ENCODE measurements at places on chromosomes 3 and 15.

DNA sequence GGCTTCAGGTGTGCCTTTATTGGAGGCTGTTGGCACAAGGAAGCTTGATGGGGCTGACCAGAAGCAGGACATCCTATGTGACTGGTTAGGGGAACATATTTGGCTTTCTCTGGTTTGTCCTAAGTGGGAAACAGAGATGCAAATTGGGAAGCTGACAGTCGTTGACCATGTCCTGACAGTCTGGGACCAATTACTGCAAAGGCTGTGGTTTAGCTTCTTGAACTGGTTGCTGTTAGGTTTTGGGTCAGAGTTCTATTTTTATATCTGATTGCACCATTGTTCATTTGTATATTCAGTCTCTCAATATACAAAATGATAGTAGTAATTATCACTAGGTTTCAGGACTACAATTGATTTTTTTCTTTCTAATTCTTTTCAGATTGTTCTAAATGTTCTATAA, 36.8 kb downstream of the SNTN start:
- no peak for DNase-seq

DNA sequence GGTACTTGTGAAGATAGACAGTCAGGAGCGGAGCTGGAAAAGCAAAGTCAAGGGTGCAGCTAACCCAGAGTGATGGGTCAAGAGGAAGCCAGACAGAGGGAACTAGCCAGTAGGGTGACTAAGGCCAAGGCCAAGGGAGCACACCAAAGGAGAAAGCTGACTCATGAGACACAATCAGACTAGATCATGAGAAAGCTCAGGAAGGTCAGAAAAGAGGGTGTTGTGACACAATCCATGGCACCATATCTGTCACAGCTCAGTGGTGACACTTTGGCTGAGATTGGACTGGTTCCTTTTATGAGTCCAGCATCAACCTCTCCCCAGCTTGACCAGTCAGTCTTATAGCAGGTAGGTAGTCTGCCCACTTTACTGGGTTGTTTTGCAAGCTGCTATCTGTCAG, 22.2 kb downstream of the P2RY1 start:
- no peak for DNase-seq

DNA sequence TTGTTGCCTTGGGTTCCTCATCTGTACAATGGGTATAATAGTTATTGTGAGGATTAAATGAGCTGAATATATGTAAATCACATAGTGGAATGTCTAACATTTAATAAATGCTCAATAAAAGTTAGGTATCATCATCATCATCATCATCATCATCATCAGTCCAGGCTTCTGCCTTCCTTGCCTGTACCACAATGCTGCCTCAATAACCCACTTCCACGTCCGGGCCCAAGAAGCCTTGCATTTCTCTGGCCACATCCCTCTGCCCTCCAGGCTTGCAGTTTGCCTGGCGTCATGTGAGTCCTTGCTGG, 137.4 kb downstream of the THSD4 start:
- no peak for DNase-seq

DNA sequence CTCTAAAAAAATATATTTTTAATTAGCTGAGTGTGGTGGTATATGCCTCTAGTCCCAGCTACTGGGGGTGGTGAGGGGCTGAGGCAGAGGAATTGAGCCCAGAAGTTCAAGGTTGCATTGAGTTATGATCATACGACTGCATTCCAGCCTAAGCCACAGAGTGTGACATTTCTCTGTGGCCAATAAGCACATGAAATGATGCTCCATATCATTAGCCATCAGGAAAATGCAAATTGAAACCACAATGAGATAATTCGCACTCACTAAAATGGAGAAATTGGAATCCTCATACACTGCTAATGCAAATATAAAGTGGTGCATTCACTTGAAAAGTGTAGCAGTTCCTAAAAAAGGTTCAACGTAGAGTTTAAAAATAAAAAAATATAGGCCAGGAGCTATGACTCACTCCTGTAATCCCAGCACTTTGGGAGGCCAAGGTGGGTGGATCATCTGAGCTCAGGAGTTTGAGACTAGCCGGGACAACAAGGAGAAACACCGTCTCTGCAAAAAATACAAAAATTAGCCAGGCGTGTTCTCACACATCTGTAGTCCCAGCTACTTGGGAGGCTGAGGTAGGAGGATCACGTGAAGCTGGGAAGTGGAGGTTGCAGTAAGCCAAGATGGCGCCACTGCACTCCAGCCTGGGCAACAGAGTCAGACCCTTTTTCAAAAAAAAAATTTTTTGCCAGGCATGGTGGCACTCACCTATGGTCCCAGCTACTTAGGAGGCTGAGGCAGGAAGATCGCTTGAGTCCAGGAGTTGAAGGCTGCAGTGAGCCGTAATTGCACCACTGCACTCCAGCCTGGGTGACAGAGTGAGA, 35.2 kb downstream of the IFT122 start:
- DNase-seq: no peak

GRCh38 chr3:22013641-22014040, 262.6 kb upstream of the ZNF385D start:
- no peak for DNase-seq

DNA sequence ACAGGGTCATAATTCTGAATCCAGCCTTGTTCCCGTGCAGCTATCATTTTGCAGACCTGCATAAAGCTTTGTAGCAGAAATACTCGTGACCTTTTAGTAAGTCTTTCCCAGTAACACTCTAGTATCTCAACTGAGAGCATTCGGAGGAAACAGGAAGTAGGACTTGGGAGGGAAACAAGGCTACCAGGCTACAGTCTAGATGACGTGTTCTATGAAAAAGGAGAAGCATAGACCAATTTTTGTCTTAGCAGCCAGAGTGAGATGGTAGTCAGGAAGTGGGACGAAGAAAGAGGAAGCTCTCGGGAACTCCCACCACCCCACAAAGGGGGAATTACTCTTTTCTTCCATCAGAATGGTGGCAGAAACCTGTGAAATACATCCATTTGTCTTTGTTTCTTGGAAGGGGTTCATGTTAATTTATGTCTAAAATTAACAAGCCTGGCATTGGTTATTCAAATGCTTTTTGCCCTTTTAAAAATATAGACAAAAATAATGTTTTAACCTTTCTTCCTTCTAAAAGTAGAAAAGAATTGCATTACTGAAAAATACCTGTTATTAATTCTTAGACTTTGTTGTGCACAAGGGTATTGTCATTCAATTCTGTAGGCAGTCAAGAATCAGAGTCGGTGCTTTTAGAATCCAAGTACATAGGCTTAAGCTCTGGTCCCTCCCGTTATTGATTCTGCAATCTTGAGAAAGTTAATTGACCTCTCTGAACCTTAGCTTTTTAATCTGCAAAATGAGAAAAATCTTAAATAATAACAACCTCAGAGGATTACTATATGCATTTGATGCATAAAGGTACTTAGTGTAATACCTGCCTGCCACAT, 1.6 kb upstream of the SUCNR1 start:
- no peak for DNase-seq

DNA sequence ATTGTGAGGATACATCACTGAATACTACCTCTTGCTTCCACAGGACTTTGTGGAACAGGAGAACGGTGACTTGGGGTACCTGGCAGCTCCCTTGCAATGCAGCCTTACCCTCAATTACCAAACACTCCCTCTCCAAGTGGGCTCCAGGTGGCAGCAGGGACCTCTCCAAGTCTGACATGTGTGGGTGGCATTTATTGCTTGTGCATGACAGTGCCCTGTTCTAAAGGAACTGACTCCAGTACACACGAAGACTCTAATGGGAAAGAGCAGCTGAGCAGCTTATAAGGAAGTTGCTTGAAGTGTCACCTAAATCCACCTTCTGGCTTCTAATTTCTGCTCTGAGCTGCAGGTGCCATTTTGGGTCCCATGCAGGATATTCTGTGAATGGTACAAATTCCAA, 174.1 kb upstream of the SLCO3A1 start:
- DNase-seq: no peak
